Hindlimb muscle (tissue), 1 donor: ENCODE measurements at places on chromosomes 5 and 9.

DNA sequence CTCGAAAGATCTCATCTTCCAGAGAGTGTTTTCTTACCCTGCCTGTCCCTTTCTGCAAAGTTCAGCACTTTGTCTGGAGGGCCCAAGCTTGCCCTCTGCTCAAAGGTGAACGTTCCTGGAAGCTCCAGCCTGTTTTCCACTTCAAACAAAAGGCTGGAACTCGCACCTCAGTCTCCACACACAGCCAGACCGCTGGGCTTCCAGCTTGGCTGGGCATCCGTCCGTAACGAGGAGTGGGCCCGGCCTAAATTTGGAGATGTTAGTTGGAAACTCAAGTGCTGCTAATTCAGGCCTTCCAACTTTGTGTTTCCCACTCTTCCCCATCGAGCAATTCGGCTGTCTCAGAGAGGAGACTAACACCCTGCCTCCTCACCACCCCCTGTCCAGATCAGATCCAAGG is 35.1 kb downstream of the FGF18 start:
- DNase-seq: no peak

DNA sequence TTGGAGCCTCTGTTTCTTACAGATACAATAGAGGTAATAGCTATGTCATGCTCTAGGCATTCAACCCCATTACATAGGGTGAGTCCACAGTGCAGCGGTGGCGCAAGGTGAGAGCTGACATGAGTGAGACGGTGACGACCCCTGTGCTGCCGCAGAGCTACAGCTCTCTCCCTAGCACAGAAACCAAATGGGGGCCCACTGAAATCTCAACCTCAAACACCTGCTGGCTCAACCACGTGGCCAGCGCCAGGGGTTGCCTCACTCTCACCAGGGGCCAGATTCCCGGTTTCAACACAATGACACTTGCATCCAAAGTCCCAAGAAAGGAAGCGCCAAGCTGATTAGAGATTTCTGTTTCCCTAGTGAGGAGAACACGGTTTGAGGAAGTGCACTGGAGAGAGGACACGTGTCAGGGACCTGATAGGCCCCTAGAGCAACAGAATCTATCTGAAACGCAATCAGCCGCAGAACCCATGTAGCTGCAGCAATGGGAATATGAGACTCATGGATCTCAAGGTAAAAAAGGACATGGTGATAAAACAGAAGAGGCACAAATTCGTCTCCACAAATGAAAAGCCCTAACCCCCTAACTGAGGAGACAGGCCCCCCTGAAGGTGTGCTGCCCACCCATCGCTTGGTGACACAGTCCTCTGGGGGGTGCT is 114.3 kb downstream of the CRB2 start:
- DNase-seq: no peak

- no peak for DNase-seq
Observed at GRCh38 chr9:114503522-114504340, 1.5 kb downstream of the WHRN start.

DNA sequence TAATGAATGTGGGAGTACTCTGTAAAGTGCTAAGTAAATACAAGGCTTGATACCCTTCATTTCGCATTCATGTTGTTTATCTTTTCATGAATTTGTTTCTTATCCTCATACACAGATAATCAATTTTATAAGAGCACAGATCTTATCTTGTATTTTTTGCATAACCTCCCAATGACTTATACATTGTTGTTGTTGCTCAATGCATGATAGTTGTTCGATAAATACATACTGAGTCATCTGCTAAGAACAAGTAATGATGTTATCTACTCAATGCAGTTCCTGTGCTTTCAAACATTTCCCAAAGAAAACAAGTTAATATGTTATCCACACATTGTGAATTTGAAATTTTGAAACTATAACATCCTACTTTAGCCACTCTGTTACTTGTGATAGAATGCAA is 60.7 kb downstream of the TAF11L14 start:
- DNase-seq: no peak

DNA sequence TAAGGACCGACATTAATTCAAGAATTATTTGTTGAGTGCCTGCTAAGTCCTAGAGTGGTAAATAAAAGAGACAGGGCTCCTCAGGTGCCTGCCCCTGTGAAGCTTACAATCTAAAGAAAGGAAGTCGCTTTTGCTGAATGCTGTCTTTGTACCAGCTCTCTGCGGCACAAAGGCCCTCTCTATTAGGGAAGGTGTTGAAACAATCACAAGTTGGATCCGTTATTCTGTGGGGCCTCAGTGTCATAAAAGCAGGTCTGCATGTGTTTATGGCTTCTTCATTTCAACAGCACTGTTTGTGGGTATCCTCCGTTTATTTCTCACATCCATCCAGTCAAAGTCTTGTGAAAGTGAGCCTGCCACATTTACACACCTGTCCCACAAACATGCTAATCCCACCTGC is 7.0 kb upstream of the MVB12B start:
- DNase-seq: no peak

GRCh38 chr9:138115506-138115905 is 237.9 kb downstream of the CACNA1B start:
- DNase-seq: no peak

DNA sequence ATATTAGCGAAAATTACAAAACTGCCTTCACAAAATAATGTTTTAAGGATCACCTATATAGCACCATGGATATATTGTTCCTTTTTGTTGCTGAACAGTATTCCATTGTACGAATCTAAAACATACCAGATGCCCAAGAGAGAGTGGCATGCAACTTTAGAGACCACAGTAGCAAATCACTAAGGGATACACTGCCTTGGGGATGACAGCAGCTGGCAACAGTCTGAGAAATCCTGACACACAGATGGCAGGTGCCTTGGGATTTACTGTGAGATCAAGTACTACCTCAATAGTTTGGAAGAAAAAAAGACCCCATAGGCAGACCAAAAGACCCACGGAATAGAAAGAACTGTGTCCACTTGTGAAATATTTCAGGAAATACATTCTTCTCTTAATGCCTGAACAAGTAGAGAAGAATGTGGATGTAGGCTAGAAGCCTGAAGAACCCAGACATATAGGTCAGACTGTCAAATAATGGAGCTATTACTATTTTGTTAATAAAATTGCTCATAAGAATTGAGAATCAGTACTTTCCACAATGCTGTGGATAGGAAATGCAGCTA is 53.4 kb downstream of the PLPP1 start:
- no peak for DNase-seq

GRCh38 chr9:19185191-19185590 is 45.3 kb upstream of the DENND4C start:
- DNase-seq: no peak

DNA sequence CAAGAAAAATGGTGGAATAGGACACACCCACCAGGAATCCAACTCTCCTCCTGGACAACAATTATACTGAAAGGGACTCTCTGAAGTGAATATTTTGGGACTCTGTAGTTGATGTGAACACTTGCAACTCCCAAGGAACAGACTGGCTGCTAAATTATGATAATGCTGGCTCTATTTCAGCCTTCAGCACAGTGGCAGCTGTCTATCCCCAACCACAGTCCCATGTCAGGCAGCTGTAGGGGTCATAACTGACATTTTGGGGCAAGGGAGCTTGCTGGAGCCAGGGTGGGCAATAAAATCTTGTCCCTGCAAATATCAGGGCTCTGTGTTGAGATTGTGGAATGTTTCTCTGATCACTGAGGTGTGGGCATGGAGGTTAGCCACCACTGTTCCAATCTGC is 14.2 kb downstream of the SPATA31E1 start:
- no peak for DNase-seq

- DNase-seq: no peak
Observed at GRCh38 chr5:10567121-10567591, 3.3 kb downstream of the ANKRD33B start.

GRCh38 chr9:96343515-96344360 is 39.8 kb downstream of the SLC35D2 start:
- no peak for DNase-seq

GRCh38 chr5:112646139-112646936 is 91.3 kb upstream of the APC start:
- no peak for DNase-seq

DNA sequence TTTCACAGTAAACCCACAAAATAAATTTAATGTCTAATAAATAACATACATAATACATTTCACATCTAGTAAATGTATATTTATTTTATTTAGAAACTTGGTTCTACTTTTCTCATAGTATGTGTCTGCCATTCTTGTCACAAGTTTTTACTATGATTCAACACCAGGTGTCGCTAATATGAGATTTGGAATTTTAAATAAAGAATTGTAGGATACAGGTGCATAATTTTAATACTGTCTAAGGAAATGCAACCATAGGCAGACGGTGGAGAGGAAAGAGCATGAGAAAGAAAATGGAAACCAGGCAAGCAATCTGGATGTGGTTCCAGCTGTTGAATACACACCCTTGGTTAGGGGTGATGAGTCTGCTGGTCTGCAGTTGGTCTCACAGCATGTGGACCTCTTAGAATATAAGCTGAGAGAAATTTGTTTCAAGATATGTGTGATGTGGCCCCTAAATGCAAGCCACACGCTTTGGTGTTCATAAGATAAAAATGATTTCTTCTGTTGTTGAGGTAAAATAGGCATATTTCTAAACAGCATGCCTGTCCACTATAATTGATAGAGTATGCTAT is 114.7 kb upstream of the TXNDC8 start:
- peak; percentile 14 for DNase-seq

DNA sequence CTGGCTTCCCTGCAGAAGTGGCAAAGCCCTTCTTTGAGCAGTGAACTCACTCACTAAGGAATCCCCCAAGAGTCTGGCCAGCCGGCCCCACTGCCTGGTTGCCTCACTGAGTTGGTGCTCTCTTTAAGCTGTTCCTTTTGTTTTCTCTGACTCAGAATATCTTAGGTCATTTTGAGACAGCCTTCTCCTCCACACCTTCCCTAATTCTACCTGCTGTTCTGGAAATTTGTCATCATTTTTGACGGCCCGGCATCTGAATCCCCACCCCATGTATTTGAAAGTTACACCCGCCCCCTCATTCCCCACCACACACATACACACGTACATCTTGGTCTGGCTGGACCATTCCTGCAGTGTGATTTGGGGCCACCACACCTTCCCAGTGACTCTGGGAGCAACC is 41.8 kb downstream of the FGF1 start:
- DNase-seq: no peak
